ENCODE measurements at places on chromosomes 7 and 10. TPM values are rescaled to one million over a fixed set of nuclear protein-coding genes. Genes with fewer than 3 reads are reported as not detected.
A peak's percentile ranks its signal among the peaks of the same experiment; 100 is the strongest.

GRCh38 chr10:80909254-80909653, 371.6 kb downstream of the SH2D4B start:
- no peak for DNase-seq

GRCh38 chr7:155274633-155275355, 22.9 kb upstream of the INSIG1 start:
- DNase-seq = no peak

- no peak for DNase-seq
Observed at GRCh38 chr10:104045151-104046089, 40.3 kb downstream of the COL17A1 start.

Gene ABCB1
- 7.9 TPM for total RNA-seq

Gene OR6V1
- total RNA-seq = not detected

Gene LRGUK
- 1.3 TPM for total RNA-seq

- DNase-seq = no peak
Observed at GRCh38 chr10:116215651-116216050, 57.4 kb downstream of the GFRA1 start.

Gene NPSR1
- not detected for total RNA-seq

Gene CCL24
- total RNA-seq = not detected

Gene TMEM176B
- 27.6 TPM for total RNA-seq

DNA sequence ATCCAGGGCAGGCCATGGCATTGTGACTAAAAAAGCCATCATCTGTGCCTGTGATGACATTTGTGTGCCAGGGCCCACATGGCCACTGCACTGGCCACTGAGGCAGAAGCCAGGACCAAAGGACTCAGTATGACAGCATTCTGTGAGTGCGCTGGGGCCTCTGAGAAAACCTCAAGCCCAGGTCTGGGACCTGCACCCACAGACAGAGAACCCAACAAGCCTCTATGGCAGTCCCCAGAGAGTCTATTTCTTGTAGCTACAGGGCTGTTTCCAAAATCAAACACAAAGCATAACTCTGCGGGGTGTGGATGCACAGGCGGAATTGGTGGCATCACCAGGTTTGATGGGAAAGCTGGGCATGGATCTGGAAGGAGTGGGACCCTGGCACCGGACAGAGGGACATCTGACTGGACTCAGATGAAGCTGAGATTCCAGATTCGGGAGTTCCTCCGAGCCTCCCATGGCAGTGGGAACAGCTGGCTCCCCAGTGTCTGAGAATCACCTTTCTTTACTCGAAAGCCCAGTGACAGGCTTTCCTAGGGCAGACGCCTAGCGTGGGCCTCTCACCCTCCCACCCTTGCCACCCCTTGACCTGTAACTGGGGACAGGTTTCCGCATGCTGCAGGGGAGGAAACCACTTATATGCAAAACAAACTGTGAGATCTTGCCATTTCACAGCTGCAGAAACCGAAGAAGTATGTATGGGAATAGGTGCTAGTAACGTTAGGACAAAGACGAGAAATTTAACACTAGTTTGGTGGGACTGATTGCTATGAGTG, 70.6 kb upstream of the RHEB start:
- no peak for DNase-seq

- DNase-seq = no peak
Observed at GRCh38 chr7:151381098-151381347, 28.8 kb downstream of the WDR86 start.

GRCh38 chr10:66927971-66928770, 2.3 kb downstream of the LRRTM3 start:
- no peak for DNase-seq

Gene TOMM7
- total RNA-seq = 306 TPM

- DNase-seq = no peak
Observed at GRCh38 chr7:122743211-122743610, 40.5 kb upstream of the RNF148 start.

Gene LBX1
- total RNA-seq = not detected

- no peak for DNase-seq
Observed at GRCh38 chr10:14468023-14468441, 137.3 kb upstream of the FRMD4A start.

GRCh38 chr10:122461367-122461728, at the start of gene HTRA1:
Gene HTRA1, plus strand, starts transcription at chr10:122461553. Its CDS starts 100 bp downstream, at chr10:122461653.
- peak; percentile 80 for DNase-seq

Gene HOXA4
- not detected for total RNA-seq
